Posterior cingulate gyrus (tissue), 11 donors: ENCODE measurements at places on chromosomes 7 and 10.
A peak's percentile ranks its signal among the peaks of the same experiment; 100 is the strongest.

DNA sequence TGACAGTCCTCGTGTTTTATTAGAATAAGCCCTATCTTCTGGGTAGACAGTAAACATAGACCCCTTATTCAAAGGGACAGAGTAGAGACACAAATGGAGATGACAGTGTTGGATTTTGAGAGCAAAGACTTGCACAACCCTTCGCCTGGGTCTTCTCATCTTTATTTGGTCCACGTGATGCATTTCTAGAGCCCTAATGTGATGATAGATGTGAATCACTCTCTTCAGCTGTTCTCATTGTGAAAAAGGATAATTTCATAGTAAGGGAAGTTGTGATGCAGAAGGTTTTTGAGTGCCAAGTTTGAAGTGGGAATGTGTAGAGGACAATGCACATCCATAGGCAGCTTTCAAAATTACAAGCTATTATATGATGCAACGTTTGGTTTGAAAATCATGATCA is 86.3 kb downstream of the CREB5 start:
- no peak for DNase-seq

- no peak for DNase-seq
Measured at GRCh38 chr10:92880917-92881316, 32.6 kb downstream of the EXOC6 start.

- no peak for DNase-seq
Measured at GRCh38 chr7:48161407-48162125, 9.7 kb upstream of the ABCA13 start.

DNA sequence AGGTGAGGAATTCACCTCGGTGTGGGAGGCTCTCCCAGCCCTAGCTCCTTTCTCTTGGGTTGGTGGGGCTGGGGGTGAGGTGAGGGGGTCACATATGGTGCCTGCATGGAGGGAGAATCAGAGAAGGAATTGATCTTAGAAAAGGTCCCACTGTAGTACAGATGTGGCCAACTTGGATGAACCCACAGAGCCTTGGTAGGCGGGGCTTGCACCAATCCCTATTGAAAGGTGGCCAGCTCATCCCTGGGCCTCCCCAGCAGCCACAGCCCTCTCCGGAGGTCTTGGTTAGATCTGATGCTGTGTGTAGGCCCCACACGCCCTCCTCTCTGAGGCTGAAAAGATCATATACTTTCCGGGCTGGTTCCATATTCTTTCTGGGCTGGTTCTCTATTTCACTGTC is 19.0 kb downstream of the HKDC1 start:
- no peak for DNase-seq

GRCh38 chr7:135253851-135254771 is 20.5 kb downstream of the STRA8 start:
- DNase-seq = peak; percentile 73

DNA sequence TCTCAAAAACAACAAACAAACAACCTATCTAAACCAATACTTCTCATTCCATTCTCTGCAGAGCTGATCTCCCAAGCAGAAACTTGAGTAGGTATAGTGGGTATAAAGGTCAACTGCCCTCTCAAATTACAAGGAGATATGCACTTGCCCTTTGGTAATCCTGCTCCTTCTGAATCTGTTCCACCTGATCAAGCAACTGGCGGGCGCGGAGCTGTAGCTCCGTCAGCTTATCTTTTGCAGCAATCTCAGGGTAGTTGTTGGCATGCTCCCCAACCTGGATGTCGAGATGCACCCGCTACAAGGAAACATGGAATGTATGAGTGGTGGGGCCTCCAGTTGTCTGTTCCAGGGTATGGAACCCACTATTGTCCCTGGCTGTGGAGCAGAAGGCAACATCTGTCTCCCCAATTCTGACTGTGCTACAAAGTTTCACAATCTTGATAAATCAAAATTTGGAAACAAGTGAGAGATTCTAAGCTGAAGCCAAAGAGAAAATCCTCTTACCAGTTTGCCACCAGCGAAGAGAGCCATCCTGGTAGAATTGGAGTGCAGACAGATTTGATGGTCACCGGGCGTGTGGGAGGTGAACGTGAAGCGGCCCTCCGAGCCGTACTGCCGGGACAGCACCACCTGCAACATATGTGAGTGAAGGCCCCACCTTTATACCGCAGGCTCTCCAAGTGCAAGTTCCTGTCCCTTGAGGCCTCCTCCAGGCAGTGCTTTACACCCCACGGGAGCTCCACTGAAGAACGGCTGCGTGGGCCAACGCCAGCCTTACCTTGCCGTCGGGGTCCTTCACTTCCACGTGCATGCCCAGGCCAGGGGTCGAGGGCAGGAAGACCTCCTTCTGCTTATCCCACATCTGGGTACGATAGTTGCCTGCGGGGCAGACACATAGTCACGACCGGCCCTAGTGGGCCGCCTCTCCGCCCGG is 819 bp downstream of the TMED4 start:
- DNase-seq = peak; percentile 74

DNA sequence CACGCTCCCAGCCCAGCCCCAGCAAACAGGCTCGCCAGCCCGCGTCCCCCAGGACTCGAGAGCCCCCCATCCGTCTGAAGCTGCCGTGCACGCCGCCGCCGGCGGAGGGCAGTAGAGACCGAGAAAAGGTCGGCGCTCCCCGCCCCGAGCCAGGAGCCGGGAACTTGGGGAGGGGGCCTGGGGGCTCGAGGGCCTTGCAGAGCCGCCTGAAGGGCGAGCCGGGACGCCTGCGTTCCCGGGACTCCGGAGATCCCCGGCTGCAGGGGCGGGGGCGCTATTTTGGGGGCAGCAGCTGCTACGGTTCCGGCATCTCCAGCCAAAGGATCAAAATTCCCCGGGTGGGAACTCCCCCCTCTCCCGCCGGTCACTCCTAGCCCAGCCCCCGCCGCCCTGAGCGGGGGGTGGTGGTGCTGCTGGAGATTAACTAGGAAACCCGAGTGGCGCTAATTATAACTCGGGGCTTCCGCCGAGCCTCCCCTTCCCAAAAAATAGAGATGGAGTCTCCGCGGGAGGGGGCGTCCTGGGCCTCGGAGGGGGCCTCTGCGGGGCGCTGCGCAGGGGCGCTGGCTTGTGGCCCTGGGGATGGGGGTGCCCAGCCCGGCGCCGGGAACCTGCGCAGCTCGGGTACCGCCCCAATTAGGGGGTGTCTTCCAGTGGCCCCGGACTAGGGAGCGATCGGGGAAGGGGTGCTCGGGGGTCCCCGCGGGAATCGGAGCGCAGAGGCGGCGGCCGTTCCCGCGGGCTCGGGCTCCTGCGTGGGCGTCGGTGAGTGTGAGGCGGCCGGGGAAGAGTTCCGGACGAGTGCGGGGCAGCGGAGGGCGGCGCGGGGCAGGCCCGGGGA is 608 bp downstream of the ACHE start:
- DNase-seq = peak; percentile 87

DNA sequence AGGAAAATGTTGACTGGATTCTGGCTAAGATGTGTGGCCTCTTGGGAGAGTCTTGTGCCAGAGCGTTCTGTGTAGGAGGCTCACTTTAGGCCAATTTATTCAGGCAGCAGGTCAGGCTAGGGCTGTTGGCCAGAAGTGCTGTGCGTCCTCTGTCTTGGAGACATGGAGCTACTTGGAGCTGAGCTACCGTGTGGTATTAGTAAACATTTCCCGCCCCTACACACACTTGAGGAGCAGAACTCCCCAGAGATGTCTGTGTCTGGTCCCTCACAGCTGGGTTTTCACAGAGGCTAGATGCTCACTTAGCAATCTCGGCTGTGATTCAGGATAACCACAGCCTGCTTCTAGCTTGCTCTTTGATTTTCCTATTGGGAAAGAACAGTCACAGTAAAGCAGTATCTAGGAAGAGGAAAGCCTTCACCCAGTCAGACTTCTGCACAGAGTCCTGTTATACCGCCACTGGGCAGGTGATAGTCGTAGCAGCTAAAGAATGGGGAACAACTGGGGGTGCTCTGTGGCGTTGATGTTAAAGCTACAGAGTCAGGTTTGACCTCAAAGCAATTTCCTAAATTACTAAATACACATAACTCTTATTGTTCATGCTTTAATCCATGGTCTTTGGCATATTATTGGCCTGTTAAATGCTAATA is 86.7 kb downstream of the MDFIC start:
- DNase-seq = no peak

GRCh38 chr7:108222236-108222892 is 92.2 kb upstream of the LAMB4 start:
- DNase-seq = no peak

DNA sequence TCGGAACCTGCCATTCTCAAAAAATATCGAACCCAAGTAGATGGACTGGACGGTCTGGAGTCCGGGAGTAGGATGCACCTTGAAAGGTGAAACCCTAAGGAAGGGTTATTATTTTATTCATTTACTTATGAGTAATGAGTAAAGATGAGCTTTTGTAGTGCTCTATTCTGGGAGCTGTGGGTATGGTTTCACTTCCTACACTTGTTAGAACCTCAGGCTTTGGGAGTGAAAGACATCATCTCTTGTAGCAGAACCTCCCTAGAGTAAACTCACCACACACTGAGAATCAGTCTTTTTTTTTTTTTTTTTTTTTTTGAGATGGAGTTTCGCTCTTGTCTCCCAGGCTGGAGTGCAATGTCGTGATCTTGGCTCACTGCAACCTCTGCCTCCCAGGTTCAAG is 389.4 kb upstream of the AUTS2 start:
- DNase-seq = no peak
